ENCODE measurements at places on chromosomes 6 and 20. TPM values are rescaled to one million over a fixed set of nuclear protein-coding genes. Genes with fewer than 3 reads are reported as not detected.

- no peak for DNase-seq
Measured at GRCh38 chr6:160742090-160742489, 40.0 kb downstream of the PLG start.

GRCh38 chr6:35049156-35049735, 91.9 kb downstream of the TCP11 start:
- no peak for DNase-seq

DNA sequence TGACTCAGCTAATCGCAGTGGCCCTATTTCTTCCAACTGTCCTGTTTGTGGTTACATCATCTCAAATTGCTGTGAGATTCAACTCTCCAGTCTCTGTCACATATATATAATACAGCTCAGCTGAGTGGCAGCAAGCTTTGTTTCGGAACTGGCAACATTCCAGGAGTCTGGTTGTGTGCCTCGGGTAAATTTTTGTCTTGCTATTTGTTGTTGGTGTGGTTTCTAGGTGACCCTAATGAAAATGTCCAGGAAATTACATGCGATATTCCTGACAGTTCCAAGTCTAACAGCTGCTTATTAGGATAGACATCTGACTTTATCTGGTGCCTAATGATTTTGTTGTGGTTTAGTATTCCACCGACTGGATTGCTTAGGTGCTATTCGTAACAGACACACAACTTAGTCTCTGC, 581.8 kb downstream of the CD109 start:
- DNase-seq = no peak

DNA sequence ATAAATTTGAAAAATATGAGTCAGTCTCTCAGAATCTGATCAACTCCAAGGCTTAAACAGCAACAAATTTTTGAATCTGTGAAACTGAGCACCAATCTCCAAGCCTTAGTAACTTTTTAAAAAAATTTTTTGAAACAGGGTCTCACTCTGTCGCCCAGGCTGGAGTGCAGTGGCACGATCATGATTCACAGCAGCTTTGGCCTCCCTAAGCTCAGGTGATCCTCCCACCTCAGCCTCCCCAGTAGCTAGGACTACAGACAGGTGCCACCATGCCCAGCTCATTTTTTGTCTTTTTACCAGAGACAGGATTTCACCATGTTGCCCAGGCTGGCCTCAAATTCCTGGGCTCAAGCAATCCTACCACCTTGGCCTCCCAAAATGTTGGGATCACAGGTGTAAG, 207.9 kb upstream of the TCF21 start:
- DNase-seq = no peak

GRCh38 chr6:63685446-63686379, 50.1 kb downstream of the PHF3 start:
- DNase-seq = no peak

DNA sequence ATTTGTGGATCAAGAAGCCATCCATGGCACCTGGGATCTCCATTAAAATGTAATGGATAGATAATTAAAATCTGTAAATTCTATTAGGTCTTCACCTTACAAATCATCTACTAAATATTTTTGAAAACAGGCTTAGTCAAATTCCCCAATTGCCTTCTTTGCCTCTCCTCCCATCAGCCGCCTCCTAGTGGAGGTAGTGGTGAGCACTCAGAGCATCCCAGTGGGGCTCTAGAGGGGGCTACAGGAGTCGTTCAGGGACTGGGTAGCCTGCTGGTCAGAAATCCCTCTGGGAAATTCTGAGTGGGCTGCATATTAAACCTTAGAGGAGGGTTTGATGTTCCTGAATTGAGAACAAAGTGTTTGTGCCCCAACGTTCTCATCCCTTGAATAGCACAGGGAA, 20.8 kb upstream of the PAX1 start:
- DNase-seq = no peak

GRCh38 chr6:134057478-134057877, 5.1 kb upstream of the SLC2A12 start:
- DNase-seq = no peak

DNA sequence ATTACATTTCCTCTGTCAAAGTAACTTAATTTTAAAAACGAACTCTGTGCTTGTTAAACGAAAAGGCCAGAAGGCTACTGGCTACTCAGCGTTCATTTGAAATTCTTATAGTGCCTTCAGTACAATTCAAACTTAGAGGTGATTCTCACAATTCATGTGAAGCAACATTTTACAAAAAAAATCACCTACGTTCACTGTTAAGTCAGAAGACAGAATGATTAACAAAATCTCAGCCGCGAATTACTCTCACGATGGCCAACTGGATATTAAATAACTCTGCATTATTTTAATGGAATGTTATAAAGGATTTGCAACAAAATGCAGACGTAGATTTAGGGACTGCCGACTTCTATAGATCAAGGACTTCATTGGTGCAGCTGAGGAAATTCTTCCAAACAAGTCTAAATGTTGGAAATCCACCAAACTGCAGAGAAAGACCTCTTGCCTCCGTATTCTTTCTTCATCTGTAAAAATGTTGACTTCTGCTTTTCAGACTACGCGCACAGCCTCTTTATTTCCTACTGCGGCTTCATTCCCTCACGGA, 1.6 kb upstream of the QKI start:
- DNase-seq = no peak

DNA sequence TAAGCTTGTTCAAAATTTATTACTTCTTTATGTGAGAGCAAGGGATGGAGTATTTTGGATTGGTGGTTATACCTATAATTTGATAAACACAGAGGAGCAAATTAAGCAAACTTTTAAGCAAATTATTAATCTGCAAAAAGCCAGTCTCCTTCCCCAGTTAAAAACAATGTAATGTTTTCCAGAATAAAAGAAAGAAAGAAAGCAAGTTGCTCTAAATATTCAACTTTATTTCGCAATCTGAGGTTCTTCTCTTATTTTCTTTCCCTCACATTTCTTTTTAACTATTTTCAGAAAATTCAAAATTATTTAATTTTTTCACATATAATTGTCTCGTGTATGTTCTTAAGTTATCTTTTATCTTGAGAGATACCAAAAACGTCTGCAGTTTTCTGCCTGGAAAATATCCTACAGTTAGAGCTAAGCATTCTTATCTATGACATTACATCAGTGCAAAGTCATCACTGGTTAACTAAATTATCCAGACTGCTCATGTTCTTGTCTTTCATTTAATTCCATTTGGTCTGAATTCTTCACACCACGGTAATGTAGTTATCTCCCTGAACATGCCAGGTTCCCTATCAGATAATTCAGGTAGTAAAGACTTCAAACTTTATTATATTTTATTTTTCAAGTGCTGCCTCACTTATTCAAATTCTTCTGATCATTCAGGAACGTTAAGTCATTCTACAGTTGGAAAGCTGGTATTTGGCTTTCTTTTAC, 3.3 kb upstream of the CNKSR3 start:
- DNase-seq = no peak

DNA sequence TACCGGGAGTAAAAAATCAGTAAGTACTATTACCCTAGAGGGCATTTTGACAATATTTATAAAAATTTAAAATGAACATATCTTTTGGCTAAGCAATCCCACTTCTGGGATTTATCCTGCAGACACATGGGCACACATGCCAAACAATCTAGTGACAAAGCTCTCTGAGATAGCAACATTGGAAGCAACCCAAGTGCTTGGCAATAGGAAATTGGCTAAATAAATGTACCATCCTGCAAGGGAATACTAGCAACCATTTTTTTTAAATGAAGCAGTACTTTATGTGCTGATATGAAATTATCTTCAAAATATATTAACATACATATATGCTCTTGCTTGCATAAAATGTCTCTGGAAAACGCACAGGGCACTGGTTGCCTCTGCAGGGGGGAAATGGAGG, 133.8 kb downstream of the SNX5 start:
- DNase-seq = no peak

- DNase-seq = no peak
Measured at GRCh38 chr6:3032986-3033385, 33.3 kb downstream of the NQO2 start.

Gene BRD2
- 246 TPM for total RNA-seq

Gene BPIFB4
- total RNA-seq = not detected

Gene ATAT1
- total RNA-seq = 7.5 TPM

Gene CLVS2
- not detected for total RNA-seq

Gene SLC17A3
- not detected for total RNA-seq
